ENCODE measurements at places on chromosomes 12 and 14.

DNA sequence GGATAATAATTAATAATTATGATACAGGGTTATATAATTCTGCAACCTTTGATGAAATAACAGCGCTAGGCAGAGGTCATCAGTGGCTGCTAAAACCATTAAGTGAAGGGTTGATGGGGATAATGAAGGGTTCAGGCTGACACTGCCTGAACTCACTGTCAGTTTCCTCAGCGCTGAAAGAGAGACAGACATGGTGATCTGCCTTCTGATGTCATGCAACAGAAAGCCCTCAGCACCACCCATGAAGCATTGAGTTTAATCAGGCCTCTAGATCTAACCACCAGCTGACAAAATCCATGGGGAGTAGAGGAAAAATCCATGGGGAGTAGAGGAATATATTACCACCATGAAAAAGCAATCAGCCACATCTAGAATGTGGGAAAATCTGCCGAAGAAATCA is 107.6 kb downstream of the PTPRB start:
- DNase-seq, result no peak

- DNase-seq, result no peak
Observed at GRCh38 chr14:20714593-20715250, 26.2 kb downstream of the ANG start.

DNA sequence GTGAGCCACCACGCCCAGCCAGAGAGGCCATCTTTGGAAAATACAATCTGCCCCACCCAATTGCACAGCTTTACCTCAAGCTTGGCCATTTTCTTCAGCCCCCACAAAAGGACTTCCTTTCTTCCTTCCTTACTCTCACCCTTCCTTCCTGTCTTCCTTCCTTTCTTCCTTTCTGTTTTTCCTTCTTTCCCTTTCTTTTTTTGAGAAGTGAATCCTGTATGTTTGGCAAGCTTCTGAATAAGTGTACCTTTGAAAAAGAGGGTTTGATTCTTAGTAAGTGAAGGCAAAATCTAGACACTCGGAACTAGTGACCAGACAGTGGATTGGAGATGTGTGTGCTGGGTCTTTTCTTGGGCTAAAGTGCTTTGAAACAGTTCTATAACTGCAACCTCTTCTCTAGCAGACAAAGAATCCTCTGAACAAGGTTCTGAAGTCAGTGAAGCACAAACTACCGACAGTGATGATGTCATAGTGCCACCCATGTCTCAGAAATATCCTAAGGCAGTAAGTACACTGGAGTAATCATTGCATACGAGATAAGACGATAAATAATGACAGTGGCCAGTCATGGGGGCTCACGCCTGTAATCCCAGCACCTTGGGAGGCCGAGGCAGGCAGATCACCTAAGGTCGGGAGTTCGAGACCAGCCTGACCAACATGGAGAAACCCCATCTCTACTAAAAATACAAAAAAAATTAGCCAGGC is 49.5 kb downstream of the SUPT16H start:
- no peak for DNase-seq

DNA sequence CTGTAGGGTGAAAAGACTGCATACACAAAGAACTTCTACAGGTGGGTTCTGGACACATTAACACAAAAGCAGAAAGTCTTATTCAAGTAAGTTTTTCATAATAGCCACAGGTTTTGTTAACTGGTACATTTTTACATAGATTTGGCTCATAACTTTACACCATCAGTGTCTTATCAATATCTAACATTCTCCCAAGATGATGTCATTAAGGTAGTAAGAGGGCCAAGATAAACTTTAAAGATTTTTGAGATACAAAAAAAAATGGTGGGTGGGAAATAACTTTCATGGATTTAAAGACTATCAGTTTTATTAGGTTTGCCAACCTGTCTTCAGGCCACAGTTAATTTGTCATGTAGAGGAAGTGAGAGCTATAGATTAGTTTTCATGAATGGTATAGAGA is 1.7 kb downstream of the SUPT16H start:
- no peak for DNase-seq

GRCh38 chr14:64409126-64409920 is 21.2 kb downstream of the MTHFD1 start:
- no peak for DNase-seq

GRCh38 chr12:118119449-118119879 is 15.7 kb upstream of the VSIG10 start:
- no peak for DNase-seq

DNA sequence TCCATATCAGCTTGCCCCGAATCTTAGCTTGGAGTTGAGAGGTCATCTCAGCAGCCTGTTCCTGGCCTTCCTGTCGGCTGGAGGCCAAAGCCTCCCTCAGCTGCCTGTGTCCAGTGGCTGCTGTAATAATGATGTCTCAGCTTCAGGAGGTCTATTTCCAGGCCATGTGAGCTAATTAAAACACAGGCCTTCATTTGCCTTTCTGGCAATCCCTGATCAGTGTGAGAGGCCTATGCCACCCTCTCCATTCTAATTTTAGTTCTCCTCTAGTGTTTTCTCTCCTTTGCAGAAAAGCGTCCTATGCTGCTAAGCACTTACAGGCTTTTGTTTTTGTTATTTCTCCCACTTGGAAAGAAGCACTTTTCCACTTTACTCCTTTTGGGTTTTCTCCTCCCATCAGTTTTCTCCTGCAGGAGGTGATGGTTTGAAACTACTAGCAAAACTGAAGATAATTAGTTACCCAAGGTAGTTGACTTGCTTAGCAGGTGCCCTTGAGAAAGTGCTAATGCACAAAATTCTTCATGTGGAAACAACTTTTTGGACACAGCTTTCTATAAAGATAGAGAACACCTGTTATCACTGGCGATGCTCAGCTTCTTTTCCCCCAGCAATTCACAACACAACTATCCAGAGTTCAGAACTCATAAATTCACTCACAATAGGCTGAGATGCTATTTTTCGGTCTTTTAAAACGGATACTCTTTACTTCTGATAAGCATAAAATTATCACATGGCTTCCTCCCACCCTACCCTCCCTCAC is 255.3 kb upstream of the GARIN6 start:
- no peak for DNase-seq

DNA sequence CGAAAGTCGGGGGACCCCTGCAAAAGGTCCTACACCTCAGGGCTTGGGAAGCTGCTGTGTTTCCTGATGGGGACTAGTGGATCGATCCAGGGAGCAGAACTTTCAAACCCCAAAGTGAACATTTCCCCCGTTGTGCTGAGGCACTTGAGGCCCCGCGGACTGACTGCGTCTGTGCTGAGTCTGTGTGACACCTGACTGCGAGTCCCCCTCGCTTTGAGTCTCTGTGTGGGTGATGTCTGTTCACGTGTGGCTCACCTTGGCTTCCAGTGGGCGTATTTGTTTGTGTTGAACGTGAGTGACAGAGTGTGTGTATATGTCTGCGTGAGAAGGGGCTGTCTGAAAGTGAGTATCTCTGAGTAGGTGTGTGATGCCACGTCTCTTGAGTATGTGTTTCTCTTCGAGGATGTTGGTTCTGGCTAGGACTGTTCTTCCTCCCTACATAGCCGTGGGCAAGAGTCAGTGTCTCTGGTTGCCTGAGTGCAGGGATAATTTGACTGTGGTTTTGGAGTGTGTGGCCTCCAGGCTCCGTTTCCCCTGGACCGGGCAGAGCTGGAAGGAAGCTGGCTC is 1.3 kb downstream of the TEAD4 start:
- DNase-seq, result no peak

DNA sequence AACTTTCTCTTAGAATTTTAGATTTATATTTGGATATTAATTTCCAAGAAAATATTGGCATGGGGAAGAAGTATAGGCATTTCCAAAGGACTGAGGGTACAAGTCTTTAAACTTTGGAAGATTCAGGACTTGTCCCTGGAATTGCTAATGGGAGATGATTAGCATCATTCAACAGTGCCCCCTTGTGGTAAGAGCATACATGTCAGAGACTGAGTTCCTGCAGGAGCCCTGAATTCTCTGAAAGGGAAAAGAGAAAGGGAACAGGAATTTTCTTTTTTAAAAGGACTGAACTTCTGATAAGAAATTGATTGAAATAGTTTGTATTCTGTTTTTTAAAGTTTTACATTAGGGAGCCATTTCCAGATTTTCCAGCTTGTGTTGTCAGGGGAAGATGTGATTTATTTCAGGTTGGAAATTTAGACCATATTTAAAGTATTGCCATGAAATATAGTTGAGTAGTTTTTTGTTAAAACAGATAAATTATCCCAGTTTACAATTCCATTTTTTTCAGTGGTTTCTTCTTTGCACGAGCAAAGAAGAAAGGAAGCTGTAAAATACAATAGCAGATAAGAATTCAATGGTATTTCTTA is 44.0 kb upstream of the REP15 start:
- DNase-seq, result no peak

DNA sequence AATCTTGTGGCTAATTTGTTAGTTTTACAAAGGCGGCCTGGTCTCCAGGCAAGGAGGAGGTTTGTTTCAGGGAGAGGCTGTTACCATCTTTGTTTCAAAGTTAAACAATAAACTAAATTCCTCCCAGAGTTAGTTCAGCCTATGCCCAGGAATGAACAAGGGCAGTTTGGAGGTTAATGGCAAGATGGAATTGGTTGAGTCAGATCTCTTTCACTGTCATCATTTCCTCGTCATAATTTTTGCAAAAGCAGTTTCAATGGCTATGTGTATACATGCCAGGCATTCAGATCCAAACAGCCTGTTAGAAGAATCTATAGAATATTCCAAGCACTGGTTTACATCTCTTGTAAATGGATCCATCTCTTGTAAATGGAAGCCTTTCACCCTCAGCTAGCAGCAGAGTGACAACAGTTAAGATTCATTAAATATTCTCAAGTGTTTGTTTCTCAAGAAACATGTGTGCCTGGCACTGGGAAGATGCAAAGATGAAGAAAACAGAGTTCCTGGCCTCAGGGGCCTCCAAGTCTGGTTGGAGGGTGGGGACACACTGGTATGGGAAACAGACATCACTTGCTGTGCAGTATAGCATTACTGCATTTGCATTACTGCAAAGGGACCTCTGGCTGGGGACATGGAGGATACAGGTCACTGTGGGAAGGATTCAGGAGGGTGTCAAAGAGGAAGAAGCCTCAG is 65.8 kb downstream of the RIN3 start:
- DNase-seq, result no peak

GRCh38 chr12:104698871-104699270 is 242.1 kb downstream of the CHST11 start:
- no peak for DNase-seq

- DNase-seq, result no peak
Observed at GRCh38 chr14:69320581-69321365, 60.8 kb downstream of the GALNT16 start.

DNA sequence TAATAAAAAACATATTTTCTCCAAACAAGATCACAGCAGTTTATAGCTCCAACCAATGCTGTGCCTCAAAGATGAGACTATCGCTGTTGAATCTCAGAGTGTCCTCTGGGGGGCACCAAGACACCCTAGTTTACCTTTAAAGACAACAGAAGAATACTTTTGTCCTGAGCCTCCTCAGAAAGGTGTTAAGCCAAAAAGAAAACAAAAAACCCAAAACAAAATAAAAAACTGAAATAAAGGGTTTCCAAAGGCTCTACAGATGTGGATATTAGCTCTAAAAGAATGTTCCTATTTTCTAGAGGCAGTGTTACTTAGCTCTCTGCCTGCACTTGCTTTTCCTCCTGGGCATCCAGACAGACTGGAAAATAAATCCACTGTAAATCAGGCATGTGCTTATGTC is 86.9 kb upstream of the TTC7B start:
- DNase-seq, result no peak

DNA sequence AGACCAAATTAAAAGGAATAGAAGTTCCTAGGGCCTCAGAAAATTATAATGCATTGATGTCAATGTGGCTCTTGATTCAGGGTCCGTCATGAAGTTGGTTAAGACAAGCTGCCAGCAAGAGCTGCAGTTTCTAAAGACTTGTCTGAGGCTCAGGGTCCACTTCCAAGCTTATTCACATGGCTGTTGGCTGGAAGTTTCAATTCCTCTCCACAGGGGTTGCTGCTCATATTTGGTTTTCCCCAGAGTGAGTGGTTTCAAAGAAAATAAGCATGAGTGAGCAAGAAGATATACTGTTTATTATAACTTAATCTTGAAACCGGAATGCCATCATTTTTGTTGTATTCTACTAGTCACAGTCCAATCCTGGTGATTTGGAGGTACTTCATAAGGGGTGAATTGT is 1247.4 kb downstream of the LRFN5 start:
- DNase-seq, result no peak

- no peak for DNase-seq
Observed at GRCh38 chr12:91991399-91992187, 154.1 kb downstream of the BTG1 start.

GRCh38 chr12:83389237-83389996 is 702.7 kb downstream of the TMTC2 start:
- DNase-seq, result no peak

DNA sequence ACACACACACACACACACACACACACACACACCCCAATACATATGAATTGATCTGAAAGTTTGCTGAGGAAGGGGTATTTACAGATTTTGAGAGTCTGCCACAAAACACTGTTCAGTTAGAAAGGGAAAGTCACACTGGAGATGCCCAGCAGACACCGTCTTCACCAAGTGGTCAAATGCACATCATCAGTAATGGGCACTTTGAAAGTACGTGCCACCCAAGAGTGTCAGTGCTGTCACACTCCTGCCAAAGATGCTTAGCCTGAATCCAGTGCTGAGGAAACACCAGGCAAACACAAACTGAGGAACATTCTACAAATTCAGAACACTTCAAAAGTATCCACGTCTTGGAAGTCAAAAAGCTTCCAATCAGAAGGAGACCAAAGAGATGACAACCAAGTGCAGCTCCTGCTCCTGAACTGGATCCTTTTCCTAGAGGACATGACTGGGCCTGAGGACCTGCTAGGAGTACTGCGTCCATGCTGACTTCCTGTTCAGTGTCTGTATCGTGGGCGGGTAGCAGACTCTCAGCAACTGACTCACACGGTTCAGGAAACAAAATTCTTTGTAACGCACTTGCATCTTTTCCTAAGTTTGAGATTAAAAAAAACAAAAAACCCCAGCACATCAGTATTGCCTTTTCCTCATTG is 18.6 kb downstream of the PSMC1 start:
- DNase-seq, result no peak

DNA sequence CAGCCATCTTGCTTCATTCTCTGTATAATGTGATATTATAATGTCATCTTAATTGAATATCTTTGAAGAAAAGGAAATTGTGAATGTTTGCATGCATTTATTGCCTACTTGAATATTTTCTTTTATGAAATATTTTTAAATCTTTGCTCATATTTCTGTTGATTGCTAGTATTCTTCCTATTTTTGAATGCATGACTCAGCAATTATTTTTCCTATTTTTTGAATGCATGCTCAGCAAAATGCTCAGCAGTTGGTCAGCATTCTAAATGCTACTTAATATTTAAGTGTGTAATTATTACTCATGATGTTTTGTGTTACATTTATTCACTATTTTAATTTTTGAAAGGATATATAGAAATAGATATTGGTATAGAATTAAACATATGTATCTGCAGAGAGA is 378.3 kb downstream of the CCER1 start:
- DNase-seq, result no peak

- no peak for DNase-seq
Observed at GRCh38 chr12:119036878-119037825, 55.8 kb downstream of the SRRM4 start.
